ENCODE measurements at places on chromosomes 1 and 21.

DNA sequence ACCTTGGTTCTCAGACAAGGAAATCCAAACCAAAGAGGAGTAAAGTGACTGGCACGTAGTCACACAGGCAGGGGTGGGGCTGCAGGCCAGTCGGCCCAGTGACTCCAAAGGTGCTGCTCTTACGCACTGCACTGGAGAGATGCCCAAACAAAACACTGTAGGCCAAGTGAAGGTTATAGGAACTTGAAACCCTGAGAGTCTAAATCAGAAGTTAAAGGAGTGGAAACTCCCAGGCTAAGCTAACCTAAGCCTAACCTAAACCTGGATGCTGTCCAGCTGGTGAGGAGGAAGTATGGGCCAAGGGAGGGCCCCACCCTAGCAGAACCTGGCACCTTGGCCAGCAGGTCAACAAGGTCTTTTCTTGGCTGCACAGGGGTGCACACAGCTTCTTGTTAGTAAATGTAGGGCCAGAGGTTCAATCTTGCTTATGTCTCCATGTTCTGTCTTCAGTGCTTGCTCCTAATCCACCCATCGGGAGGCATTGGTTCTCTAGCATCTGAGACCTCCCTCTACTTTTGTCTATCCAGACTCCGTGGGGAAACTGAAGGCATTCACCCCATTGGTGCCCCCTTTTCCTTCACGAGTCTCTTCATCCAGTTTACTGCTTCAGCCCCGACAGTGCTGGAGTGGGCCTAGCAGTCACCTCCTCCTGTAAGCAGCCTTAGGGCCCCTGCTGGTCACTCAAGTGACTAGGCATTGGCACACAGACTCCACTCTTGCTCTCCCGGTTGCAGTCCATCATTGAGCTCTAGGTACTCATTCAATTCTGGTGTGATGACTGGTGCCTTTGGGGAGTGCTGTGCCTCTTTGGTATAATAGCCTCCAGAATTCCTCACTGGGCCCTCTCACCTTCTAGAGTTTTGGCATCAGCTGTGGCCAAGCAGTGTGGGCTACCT, 12.9 kb upstream of the TMEM125 start:
- DNase-seq, result no peak

- no peak for DNase-seq
Observed at GRCh38 chr1:210293171-210293607, 35.5 kb upstream of the HHAT start.

DNA sequence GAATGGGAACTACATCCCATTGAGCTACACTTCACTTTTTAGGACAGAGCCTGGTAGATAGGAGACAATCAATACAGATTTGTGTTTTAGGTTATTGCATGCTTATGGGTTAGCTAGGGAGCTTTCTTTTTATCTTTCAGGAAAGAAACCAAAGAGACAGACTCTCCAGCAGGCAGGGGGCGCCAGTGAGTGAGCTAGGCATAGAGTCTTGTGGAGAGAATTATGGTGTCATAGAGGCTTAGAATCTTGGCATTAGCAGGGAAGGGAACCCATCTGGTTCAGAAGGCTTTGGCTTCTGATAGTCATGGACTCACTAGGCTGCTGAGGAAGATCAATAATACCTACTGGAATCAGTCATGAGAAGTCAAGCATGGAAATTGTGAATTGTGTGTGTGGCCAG, at the start of gene SMCP:
Gene SMCP (plus strand): TSS at position 281 of the 400 bp plus-strand sequence. CDS start 6,101 bp downstream, outside the sequence.
- no peak for DNase-seq

DNA sequence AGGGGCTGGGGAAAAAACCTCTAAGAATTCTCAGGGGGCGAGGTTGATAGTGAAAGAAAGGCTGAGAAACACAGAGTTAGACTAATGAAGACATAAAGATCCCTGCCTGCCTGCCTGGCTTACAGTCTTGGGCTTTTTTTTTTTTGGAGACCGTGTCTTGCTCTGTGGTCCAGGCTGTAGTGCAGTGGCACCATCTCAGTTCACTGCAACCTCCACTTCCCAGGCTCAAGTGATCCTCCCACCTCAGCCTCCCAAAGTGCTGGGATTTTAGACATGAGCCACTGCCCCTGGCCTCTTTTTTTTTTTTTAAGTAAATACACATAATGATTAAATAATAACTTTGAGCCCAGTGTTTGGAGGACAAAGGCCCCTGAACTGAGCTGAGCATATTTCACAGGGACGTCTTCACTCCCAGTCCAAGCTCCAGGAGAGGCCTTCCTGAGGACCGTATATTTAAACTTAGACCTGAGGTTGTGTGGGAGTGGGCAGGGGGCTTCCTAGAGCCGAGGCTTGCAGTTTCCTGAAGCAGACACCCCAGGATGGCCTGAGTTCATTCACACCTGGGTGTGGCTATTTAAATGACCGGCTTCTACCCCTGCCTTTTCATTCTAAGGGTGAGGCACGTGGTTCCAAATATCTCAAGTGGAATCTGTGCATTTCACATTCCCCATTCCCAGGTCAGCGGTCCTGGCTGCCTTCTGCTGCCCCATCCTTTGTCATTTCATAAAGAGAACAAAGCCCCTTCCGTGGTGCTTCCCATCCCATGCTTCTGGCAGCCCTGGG, 16.0 kb upstream of the EFHD2 start:
- DNase-seq, result no peak

DNA sequence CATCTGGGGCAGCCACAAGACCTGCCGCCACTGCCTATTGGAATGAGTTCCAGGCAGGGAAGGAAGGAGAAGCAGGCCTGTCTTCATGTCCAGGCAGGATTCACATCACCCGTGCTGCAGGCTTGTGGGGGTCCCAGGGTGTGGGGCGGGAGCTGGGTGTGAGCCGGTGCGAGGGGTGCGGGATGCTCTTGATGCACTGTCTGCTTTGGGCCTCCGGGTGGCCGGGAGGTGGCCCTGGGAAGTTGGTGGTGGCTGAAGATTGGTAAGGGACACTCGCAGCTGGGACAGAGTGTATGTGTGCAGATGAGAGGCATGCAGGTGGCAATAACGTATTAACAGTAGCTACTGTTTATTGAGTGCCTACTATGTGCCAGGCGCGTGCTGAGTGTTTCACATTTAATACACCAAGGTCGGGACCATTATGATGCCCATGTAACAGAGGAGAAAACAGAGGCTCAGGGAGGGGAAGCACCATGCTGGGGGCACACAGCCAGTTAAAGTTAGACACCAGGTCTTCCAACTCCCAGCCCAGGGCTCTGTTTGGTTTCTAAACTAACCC, 3.3 kb downstream of the CROCC start:
- no peak for DNase-seq

DNA sequence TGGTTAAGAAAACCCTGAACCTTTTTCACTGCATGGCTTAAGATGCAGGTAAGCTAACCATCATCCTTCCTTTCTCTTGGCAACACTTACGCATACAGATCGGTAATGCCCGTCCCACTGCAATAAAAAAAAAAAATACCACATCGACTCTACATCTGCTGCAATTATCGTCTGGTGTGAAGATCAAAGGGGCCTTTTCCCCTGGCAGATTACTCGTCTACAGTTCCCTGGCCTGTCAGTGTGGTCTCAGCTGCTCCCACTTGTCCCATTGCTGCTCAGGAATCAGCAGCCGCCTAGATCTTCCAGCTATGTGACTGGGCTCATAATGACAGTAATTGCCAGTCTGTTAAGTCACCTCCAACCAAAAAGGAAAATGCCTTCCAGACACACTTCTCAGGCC, 133.1 kb downstream of the SETD4 start:
- DNase-seq, result no peak

GRCh38 chr1:101245246-101245927, 8.6 kb downstream of the S1PR1 start:
- no peak for DNase-seq

- peak; percentile 67 for DNase-seq
Observed at GRCh38 chr1:65527190-65527589, 106.7 kb downstream of the LEPR start.

DNA sequence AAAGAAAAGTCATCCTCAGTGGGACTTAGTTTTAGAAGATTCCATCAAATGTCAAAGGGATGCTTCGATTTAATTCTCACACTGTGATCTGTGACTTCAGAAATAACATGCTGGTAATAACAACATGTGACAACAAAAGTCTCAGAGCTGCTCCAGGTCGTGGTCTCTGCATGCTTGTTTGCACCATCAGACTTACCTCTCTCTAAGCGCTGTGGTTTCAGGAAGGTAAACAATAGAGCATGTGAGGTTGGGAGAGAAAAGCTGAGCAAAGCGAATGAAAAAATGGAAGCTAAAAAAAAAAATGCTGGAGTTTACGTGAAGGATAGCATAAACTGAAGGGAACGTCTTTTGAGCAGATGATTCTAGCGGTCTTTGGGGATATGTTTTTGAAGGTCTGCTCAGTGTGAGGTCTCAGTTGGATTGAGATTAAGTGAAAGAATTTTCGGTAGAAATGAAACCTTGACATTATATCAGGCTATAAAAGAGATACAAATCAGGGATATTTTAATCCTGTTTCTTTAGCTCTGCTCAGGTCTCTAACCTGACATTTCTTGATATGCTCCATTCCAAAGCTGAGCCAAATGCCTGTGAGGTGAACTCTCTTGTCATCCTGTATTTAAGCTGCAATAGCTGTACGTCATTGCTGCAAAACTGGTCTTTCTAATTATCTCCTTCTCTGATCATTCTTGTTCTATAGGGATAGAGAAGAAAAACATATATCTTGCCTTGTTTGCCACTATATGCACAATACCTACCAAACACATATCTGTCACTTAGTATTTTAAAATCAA, 86.5 kb downstream of the C1orf21 start:
- DNase-seq, result no peak

DNA sequence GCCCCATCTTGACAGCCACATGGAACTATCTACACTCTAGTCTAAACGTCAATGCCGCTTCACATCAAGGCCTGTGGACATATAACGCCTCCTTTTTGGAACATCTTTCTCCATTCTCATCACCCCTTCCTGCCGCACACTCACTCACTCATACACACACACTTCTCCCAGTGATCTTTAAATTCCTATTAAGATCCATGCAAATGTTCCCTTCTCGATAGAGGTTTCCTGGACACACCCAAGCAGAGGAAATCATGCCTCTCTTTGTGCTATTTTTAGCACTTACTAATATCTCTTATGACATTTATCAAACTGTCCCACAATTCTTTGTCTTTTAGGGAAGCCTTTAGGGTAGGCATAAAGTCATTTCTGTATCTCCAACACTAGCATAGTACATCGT, 28.2 kb upstream of the SLAMF9 start:
- no peak for DNase-seq

GRCh38 chr1:54275349-54275748, 75.4 kb downstream of the MRPL37 start:
- DNase-seq, result peak; percentile 60

DNA sequence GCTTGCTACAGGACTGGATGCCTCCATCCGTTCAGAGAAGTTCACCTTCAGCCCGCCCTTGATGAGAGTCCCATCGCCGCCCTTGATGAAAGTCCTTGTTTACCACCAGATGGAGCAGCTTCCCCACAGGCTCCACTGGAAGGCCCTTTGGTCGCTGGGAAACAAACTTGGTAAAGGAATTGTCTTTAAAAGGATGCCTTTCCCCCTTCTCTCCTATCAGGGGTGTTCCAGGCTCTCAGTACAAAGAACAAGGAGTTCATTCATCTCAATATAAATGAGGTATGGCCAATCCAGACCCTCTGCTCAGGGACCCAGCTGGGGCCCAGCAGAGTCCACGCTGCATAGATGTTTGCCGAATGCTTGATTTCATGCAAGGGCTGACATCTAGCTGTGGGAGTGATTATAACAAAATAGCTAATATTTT, 50.8 kb downstream of the CAPN9 start:
- DNase-seq, result peak; percentile 86

DNA sequence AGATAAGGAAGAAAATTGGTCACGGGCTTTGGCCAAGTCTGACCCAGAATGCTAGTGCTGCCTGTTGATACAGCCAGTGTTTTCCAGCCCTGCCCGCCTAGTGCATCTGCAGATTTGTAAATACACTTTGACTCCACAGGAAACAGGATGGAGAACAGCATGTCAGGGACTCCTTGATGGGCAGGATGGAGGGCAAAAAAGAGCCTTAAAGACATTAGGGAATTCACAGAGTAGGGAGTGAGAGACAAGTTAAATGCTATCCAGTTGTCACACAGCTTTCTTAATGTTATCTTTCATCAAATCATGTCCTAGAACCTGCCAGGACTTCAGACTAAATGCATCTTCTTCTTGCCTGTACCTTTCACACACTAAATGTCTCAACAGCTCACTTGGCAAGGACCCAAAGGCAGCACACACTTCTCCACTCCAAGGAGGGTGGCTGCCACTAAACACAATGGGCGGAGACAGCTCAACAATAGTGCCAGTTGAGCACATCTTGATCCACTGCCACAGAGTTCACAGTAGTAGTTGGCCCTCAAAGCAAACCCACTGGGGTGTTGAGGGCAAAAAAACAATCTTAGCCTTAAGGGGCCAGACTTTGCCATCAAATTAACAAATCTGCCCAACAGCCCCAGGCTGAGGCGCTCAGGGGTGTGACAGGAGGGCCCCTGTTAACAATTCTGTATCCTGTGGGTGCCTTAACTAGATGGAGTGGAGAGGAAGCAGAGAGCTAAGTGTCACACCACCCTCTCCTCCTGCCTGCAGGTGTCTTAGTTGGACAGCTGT, 2.7 kb downstream of the HIVEP3 start:
- peak; percentile 37 for DNase-seq

GRCh38 chr1:32889731-32890278, 3.5 kb downstream of the HPCA start:
- DNase-seq, result no peak

- no peak for DNase-seq
Observed at GRCh38 chr1:60664086-60664625, 418.2 kb upstream of the NFIA start.

DNA sequence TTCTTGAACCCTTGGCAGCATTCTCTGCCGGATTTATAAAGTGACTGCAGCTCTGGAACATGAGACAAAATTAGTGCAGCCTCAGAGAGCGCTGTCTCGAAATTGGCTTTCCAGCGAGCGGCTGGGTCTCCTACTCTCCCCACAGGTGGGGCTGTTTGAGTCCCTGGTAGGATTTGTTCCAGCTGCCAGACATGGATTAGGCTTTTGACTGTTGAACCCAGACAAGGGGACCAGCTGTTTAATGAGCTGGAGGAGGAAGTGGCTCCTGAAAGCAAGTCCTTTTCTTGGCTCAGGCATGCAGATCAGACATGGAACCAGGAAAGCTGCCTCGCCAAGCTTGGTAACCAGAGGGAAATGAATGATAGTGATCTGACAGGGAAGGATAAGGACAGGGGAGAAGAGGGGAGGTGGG, 69.6 kb downstream of the UBIAD1 start:
- no peak for DNase-seq

DNA sequence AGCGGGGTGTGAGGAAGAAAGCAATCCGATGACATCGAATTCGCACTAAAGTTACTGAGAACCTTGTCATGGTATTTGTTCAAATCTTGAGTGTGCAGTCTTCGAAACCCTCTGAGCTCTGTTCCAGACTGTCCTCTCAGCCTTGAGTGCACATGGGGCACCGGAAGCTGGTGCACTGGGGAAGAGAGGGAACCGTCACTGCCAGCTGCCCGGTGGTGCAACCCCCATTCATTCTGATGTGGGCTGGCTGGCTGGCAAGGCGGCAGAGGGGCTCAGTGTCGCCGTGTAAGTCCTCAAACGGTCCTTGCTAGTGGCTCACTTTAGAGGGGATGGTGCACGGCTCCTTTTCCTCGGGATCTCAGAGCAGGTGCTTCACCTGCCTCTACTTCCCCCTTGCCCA, 137.4 kb downstream of the KIF26B start:
- no peak for DNase-seq

Measured in cardiac muscle cell (in vitro differentiated cells and primary cell).